ENCODE measurements at places on chromosomes 7 and 10.

DNA sequence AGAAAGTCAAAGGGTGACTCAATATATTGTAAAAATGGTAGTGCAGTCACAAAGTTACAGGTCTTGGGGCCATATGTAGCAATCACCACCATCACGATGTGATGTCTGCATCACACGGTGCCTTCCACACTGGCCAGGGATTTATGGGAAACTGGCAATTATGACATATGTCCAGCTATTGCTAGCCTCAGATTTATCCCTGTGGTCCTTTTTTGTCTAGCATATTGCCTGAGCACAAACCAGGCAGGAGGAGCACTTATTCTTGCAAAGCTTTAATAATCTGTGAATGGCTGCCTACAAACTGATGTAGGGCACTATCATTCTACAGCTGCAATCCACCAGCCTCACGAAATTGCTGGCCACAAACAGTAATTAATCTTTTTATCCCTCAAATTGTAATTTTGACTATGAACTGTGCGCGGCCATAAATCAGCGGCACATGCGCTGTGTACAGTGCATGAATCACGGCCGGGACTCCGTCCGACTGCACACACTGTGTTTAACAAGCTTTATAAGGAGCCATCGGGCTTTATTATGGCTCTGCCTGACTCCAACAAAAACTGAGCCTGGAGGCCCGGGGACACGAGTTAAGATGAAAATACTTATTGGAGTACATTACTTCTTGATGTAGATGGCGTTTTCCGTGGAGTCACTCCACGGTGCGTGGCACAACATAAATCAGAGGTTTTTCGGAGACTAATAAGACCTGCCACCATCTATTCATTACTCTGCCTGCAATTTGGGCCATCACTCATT, 115.2 kb downstream of the EBF3 start:
- no peak for DNase-seq

GRCh38 chr7:79361214-79361613, 92.3 kb downstream of the MAGI2 start:
- no peak for DNase-seq

GRCh38 chr7:151511946-151512345, 7.7 kb downstream of the RHEB start:
- no peak for DNase-seq

- no peak for DNase-seq
Observed at GRCh38 chr7:12269100-12269895, 58.2 kb downstream of the TMEM106B start.

DNA sequence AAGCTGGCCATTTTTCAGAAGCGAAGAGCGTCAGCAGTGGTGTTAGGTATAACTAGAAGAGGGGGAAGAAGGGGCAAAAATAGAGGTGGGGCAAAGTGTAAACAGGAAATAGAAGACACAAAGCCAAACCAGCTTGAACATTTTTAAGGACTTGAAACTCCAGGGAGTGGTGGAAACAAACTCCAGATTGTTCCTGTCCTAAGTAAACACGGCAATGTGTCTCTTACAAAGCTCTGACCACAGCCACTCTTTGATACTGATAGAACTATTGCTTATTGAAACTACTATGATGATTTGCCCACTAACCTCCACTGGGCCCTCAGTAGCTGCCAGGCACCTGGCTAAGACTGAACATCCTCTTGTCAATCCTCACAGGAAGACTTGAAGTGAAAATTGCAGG, 20.8 kb upstream of the CDH23 start:
- no peak for DNase-seq

GRCh38 chr10:29926693-29927048, 132.7 kb downstream of the JCAD start:
- DNase-seq = no peak

GRCh38 chr10:121284936-121285335, 313.3 kb downstream of the FGFR2 start:
- no peak for DNase-seq

- no peak for DNase-seq
Observed at GRCh38 chr7:88115816-88116215, 104.0 kb downstream of the SRI start.

DNA sequence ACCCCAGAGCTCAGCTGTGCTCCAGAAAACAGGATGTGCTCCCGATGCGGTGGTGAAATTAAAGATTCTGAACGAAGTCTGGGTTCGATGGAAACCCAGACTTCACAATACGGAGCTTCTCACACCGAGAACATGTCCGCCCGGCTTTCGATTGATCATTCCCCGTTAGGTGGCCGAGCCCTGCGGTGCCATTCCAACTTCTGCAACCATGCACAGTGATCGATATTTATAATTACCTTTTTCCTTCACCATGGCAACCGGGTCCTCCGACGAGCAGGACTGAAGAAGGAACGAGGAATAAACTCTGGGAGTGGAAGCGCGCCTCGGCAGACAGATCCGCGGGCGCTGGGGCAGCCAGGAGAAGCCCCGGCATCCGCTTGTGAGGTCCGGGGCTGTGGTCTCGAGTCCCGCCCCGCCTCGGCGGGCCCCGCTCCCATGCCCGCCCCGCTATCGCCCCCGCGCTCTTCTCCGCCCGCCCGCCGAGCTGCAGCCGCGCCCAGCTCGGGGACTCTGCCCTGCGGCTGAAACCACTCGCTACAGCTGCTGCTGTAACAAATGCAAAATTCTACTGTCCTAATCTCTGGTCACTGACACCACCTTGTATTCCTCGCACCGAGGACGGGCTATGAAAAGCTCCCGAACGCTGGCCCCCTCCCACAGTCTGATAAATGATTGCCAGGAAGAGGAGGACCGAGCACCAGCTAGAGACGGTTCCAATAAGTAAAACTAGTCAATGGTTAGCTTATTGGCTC, 26.2 kb downstream of the ABLIM1 start:
- DNase-seq = no peak

- no peak for DNase-seq
Observed at GRCh38 chr10:117299435-117299834, 58.5 kb downstream of the SLC18A2 start.

DNA sequence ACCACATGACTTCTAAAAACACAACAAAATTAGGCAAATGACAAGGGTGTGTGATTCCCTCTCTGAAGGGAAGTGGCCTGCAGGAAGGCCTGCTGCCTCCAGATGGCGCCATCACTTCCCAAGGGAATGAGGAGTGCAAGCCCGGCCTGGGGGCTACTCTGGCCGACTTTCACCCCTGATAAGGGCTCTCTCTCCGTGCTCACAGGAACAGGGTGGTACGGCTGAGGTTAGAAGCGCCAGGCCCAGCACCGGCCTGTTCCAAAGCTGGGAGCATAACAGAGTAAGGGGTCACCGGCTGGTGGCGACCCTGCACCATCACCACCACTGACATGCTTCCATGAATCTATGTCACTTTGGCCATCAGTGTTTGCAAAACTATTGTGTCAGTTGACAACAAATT, 13.1 kb downstream of the RBP3 start:
- peak; percentile 56 for DNase-seq

GRCh38 chr10:129945064-129945463, 19.0 kb downstream of the EBF3 start:
- DNase-seq = no peak

DNA sequence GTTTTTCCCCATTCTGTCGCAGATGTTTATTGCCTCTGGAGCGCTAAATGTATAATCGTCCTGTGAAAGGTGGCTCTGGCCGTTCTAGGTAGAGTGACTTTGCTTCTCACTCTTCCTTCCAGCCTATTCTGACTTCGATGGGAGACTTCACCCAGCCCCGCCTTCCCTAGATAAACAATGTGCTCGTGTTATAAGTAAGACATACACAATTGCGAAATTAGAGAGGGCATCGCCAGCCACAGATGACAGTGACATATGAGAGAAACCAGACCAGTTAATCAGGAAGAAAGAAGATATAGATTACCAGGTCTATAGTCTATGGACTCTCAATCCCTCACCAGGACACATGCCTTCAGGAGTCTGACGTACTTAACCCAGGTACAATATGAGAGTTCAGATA, 1050.5 kb upstream of the AUTS2 start:
- DNase-seq = no peak

GRCh38 chr7:51035716-51036115, 253.0 kb upstream of the GRB10 start:
- DNase-seq = no peak
